Aorta (tissue), 5 donors: ENCODE measurements at places on chromosomes 6 and 20. TPM values are rescaled to one million over a fixed set of nuclear protein-coding genes. Genes with fewer than 3 reads are reported as not detected.

GRCh38 chr6:14946753-14947152 lies 299.1 kb upstream of the JARID2 start:
- DNase-seq, result no peak

DNA sequence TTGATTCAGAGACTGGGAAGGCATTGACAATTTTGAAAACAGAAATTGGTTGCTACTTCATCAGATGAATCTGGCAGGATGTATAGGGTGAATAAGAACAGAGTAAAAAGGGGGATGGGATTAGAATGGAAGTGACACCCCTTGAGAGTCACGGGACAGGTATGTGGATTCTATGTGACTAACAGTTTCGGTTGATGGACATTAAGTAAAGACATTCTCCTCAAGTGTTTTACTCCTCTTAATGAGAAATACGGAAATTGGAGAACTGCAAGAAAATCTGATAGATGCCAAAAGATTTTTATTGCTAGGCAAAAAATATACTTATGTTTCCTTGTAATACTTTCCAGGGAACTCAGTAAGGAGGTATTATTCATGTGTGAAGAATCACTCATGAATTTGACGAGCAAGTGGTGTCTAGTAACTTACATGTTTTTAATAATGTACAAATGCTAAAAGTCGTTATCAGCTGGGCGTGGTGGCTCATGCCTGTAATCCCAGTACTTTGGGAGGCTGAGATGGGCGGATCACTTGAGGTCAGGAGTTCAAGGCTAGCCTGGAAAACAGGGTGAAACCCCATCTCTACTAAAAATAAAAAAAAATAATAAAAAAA lies 135.8 kb downstream of the KIF16B start:
- DNase-seq, result no peak

DNA sequence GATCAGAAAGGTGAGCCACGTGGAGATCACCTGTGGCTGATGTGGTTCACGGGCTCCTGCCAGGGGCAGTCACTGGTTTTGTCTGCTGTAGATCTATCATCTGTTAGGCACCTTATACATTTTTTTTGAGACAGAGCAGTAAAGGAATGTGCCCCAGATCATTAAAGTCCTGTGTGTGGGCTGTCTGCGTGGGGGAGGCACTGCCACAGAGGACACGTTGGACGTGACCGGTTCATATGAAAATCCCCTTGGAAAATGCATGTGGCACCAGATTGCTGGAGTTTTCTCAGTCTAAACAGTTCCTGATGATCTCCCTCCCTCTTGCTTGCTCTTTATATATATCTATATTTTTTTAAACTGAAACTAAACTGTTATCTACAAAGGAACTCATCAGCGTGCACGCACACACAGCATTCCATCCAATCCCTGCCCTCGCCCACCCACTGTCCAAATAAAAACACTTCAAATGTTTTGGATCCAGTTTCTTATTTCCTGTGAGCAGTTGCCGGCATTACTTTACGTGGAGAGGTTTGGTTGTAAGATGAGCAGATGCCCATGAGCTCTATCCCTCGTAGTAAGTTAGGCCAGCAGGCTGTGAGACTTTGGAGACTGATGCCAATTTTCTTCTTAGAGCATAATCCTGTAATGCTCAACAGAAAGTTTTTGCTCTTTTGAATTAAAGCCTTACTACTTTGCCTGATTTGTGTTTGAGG lies 161.6 kb upstream of the EXOC2 start:
- DNase-seq, result no peak

GRCh38 chr6:125188037-125188436 lies 34.5 kb downstream of the TPD52L1 start:
- no peak for DNase-seq

- no peak for DNase-seq
These were observed 102.5 kb upstream of the SPACA1 start for GRCh38 chr6:87945181-87945580.

ZNF334 gene
- total RNA-seq, result 1.6 TPM

PHF1 gene
- total RNA-seq, result 86.4 TPM

GRCh38 chr20:6707321-6707831 lies 60.1 kb upstream of the BMP2 start:
- no peak for DNase-seq

- DNase-seq, result no peak
These were observed 33.6 kb downstream of the GFOD1 start for GRCh38 chr6:13453771-13454251.

- no peak for DNase-seq
These were observed 89.9 kb downstream of the UST start for GRCh38 chr6:148836751-148837150.

GRCh38 chr20:58022711-58023110 lies 205.7 kb downstream of the ANKRD60 start:
- DNase-seq, result no peak

- no peak for DNase-seq
These were observed 234.2 kb upstream of the CITED2 start for GRCh38 chr6:139608466-139609261.

GRCh38 chr6:109103942-109104341 lies 8.6 kb downstream of the CEP57L1 start:
- DNase-seq, result no peak

DNA sequence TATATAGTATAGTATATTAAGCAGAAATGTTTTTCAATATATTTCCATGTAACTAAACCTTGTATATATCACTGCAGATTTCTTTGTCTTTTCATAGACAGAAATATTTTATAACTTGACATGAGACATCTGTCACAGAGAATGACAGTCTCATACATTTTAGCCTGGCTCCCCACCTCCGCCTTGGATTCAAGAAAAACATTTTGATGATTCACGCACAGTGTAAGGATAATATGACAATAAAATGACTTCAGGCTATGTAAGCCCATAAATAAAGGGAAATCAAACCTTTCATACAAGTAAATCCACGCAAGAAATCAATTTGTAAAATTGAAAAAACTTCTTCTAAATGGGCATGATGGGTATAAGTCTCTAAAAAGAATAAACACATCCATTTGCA lies 36.4 kb downstream of the FBXO5 start:
- no peak for DNase-seq
